T follicular helper cell (primary cell): ENCODE measurements at places on chromosomes 6 and 20.

DNA sequence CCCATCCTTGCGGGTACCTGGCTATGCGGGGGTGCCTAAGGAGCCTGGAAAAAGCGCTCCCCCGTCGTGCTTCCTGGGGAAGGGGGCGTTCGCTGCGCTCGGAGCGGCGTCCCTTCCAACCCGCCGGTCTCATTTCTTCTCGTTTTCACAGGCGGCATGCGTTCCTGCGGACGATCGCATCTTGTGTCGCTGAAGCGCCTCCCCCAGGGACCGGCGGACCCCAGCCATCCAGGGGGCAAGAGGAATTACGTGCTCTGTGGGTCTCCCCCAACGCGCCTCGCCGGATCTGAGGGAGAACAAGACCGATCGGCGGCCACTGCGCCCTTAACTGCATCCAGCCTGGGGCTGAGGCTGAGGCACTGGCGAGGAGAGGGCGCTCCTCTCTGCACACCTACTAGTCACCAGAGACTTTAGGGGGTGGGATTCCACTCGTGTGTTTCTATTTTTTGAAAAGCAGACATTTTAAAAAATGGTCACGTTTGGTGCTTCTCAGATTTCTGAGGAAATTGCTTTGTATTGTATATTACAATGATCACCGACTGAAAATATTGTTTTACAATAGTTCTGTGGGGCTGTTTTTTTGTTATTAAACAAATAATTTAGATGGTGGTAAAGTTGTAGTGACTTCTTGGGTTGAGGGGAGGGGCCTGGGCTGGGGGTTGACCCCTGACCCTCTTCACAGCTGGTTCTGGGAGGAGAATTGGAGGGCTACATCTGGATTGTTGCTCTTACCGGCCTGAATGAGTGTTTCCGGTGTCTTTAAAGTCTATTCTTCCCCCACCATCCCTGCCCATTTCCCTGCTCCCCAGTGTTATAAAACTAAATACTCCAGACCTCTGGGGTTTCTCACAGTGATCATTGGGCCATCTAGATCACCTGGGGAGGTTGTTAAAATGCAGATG lies 1.1 kb downstream of the ID1 start:
- no peak for DNase-seq

DNA sequence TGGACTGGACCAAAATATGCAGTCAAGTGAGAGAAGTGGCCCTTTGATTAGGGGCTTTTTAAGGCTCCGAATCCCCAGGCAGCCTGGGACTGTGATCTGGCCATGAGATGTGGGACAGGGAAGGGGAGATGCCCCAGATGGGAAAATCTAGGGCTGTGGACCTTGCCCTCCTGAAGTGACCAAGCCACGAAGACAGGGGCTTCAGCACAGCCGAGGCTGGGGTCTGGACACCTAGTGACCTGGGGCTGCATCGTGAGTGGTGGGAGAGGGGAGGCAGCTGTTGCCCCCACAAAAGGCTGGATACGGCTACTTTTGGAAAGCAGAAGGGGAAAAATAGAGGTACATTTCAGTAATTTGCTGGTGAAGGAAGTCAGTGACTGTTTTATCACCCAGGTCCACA lies 139.5 kb upstream of the SLC24A3 start:
- no peak for DNase-seq

DNA sequence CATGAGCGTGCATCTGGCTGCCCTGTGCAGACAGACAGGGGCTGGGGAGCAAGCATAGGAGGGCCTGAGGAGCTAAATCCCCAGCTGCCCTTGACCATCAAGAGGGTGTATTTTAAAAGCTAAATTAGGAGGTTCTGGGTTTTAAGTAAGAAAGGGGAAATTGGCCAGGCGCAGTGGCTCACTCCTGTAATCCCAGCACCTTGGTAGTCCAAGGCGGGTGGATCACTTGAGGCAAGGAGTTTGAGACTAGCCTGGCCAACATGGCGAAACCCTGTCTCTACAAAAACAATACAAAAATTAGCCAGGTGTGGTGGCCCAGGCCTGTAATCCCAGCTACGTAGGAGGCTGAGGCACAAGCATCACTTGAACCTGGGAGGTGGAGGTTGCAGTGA lies 27.8 kb downstream of the SERPINB6 start:
- DNase-seq, result no peak

GRCh38 chr6:39153766-39154397 lies 38.9 kb upstream of the SAYSD1 start:
- no peak for DNase-seq

DNA sequence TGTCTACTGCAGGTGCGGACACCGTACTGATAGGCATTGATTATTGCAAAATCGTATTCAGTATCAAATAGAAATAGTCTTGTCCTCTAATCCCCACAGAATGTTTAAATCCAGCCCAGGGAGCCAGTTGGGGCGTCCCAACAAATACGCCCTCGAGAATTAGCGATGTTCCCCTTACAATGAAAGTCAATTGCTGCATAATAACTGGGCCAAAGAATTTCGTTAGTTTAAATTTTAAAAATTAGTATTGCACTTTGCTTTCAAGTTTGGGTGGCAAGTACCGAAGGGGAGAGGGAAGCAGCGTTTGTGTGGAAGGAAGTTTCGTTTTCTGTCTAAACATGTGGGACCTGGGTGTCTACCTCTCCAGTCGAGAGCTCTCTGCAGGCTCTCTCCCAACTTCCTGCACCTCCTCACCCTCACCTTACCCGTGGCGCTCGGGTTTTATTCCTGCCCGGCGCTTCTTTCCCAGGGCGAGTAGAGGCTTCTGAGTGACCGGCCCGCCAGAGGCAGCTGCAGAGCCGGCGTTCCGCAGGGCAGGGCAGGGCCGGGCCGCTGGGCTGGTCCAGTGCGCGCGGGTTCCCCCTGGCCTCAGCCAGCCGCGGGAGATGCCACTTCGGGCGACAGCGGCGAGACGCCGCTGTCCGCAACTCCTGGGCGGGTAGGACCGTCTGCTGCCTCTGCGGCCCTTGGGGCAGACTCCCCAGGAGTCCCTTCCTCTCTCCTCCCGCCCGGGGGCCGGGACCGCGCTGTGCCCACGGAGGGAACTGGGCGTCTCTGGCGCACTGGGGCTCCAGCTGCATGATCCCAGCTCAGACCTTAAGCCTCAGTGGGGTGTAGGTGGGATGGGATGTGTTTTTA lies 862 bp upstream of the TFAP2C start:
- DNase-seq, result no peak

GRCh38 chr20:41408156-41408794 lies 41.7 kb upstream of the EMILIN3 start:
- DNase-seq, result no peak

DNA sequence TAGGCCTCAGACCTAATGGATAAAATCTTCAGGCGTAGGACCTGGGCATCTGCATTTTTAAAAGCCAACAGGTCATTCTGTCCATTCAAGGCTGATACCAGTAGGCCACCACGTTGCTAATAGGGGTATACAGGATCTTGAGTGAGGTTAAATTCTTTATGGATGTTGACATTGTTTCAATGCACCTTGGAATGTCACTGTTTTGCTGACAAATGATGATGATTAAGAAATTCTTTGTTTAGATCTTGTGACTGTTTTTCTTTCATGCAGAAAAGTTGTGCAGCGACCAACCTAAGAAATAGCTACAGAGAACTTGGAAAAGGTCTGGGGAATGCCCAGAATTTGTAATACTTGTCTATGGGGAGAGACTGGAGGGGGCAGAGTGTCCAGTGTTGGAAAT lies 101.1 kb upstream of the CLDN20 start:
- DNase-seq, result no peak

DNA sequence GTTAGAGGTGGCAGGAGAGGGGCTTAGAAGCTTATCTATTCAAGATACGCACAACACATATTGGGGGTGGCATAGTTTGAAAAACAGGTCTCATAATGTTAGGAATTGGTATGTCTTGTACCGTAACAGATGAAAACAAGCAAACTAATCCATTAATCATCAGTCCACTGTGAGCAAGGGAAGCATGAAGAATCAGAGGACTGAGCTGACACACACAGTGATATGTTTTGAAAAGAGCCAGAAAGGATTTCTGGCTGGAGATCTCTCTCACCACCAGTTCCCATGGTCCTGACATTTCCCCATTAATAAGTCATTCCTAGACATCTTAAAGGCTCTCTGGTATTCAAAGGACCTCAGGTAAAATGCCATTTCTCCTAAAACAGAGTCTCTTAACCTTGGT lies 158.8 kb upstream of the PHACTR1 start:
- no peak for DNase-seq

DNA sequence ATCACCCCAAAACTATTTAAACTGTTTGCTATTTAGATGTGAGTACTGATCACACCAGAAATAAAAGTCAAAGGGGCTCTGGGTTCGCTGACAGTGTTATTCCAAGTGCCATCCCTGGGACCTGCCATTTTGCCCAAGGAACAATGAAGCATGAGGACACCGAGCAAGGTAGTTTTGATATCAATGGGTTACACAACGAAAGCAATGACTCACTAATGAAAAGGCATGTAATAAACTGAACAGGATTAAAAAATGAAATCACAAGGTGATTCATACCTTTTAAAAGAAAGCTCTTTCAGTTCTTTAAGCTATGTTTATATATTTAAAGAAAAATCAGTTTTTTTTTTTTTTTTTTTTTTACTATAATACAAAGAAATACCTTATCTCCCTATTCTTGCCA lies 102.0 kb downstream of the HS3ST5 start:
- DNase-seq, result no peak

- DNase-seq, result no peak
Observed at GRCh38 chr6:32212076-32212760, 11.6 kb downstream of the NOTCH4 start.

- no peak for DNase-seq
Observed at GRCh38 chr6:168030908-168031307, 33.4 kb downstream of the KIF25 start.

- no peak for DNase-seq
Observed at GRCh38 chr6:35427851-35428321, 24.3 kb upstream of the FANCE start.

- no peak for DNase-seq
Observed at GRCh38 chr6:83169511-83169910, 23.6 kb downstream of the PGM3 start.

- DNase-seq, result no peak
Observed at GRCh38 chr20:11166712-11167111, 492.9 kb upstream of the JAG1 start.

DNA sequence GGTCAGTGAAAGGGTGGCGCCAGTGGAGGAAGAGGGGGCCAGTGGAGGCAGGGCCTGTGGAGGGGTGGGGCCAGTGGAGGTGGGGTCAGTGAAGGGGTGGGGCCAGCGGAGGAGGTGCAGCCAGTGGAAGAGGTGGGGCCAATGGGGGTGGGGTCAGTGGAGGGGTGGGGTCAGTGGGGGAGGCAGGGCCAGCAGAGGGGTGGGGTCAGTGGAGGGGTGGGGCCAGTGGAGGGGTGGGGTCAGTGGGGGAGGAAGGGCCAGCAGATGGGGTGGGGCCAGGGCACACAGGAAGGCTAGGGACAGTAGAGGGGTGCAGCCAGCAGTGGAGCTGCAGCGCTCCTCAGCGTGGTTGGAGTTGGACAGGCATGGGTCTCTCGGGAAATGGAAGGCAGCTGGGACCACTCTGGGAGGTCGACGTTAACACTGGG lies 18.7 kb downstream of the ADRM1 start:
- DNase-seq, result no peak

GRCh38 chr6:6682225-6682624 lies 93.7 kb downstream of the LY86 start:
- DNase-seq, result no peak

GRCh38 chr6:6368684-6369052 lies 48.2 kb upstream of the F13A1 start:
- no peak for DNase-seq

GRCh38 chr6:157898640-157899039 lies 75.6 kb downstream of the SNX9 start:
- no peak for DNase-seq

GRCh38 chr6:40556881-40557280 lies 30.3 kb downstream of the LRFN2 start:
- no peak for DNase-seq

- DNase-seq, result no peak
Observed at GRCh38 chr20:53159160-53159559, 187.0 kb downstream of the TSHZ2 start.

DNA sequence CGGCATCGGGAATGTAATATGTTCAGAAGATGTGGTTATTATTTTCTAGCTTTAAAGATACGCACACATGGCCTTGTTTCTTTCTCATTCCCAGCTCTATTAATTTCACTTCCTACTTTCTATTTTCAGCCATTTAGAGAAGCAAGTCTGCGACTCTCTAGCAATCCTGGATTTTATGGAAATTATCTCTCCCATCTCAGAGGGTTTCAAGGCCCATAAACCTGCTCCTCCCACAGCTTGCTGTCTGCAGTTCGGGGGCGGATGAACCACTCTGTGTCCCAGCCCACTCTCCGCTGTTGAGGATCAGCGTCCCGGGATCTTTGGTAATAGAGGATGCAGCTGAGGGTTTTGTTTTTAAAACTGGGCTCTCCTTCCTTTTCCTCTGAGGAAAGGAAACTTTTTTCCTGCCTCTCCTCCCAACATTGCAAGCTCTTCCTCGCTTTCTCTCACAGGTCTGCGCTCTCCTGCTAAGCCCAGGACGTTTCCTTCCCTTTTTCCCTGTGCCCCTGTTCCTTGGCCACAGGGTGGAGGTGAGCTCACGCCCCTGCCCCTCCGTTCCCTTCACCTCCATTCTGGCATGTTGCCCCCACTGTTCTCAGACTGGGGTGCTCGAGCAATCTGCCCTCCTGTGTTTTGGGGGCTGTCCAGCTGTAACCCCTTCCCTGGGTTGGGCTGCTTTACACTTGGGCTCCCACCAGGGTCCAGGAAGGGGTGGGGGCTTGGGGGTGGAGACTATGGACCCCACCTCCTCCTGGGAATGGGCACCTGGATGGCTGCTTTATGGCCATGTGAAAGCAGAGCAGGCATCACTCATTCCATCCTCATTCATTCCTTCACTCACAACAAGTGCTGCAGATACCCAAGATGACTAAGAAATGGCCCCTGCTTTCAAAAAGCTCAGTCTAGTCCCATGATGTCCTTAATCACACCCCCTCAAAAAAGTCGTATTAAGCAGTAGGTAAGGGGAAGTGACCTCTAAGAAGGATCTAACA lies 54.9 kb downstream of the ZBTB9 start:
- DNase-seq, result no peak

- DNase-seq, result no peak
Observed at GRCh38 chr6:43702534-43703440, 15.2 kb upstream of the MRPS18A start.
